ENCODE measurements at places on chromosomes 3 and 15.

GRCh38 chr3:128483657-128484403 lies 9.2 kb downstream of the GATA2 start:
- no peak for DNase-seq

DNA sequence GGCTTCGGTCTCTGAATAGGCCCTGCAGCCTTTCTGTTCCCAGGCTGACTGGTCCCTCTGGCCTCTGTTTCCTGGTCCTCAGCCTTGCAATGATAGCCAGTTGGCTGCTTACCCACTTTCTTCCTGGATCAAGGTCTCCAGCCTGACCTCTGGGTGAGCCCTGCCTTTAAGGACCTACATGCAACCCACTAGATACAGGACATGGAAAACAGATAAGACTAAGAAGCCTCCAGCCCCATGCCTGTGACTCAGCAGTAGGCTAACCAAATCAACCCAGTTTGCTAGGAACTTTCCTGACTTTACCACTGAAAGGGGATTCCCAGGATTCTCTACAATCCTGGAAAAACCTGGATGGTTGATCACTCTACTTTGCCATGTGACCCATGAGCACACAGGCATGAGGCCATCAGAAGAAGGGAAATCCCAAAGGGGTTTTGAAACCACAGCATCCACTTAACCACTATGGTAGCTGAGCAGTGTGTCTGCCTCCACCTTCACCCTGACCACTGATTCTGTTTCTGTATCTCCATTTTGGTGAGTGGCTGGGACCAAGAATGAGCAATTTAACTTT lies 188.1 kb downstream of the CHST2 start:
- no peak for DNase-seq

DNA sequence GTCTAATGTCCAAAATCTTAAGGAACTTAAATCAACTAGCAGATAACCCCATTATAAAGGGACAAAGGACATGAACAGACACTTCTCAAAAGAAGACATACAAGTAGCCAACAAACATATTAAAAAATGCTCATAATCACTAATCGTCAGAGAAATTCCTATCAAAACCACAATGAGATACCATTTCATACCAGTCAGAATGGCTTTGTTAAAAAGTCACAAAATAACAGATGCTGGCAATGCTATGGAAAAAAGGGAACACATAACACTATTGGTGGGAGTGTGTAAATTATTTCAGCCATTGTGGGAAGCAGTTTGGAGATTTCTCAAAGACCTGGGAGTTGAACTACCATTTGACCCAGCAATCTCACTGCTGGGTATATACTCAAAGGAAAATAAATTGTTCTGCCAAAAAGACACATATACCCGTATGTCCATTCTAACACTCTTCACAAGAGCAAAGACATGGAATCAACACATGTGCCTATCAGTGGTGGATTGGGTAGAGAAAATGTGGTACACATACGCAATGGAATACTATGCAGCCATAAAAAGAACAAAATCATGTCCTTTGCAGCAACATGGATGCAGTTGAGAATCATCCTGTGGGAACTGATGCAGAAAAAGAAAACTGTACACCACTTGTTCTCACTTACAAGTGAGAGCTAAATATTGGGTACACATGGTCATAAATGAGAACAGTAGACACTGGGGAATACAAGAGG lies 78.5 kb downstream of the TCF12 start:
- no peak for DNase-seq

- no peak for DNase-seq
Measured at GRCh38 chr3:185233328-185233727, 20.5 kb downstream of the EHHADH start.

GRCh38 chr3:187025254-187025655 lies 94.9 kb downstream of the ST6GAL1 start:
- DNase-seq, result peak; percentile 38

GRCh38 chr3:52289338-52289746 lies 1.7 kb downstream of the GLYCTK start:
- DNase-seq, result no peak

DNA sequence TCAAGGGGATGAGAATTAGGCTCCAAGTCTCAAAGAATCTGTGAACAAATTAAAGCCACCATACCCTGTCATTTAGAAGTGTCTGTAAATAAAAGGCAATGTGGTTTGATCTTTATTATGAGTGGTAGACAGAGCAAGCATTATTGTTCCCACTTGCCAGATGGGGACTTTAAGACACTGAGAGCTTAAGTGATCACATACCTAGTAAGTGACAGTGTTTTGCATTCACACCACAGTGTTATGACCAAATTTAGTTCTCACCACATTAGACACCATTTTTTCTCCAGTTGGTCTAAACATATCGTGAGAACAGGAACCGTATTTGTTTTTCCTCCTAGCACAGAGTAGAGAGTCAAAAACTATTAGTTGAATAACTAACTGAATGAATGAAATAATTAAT lies 13.2 kb upstream of the ZBED2 start:
- no peak for DNase-seq

DNA sequence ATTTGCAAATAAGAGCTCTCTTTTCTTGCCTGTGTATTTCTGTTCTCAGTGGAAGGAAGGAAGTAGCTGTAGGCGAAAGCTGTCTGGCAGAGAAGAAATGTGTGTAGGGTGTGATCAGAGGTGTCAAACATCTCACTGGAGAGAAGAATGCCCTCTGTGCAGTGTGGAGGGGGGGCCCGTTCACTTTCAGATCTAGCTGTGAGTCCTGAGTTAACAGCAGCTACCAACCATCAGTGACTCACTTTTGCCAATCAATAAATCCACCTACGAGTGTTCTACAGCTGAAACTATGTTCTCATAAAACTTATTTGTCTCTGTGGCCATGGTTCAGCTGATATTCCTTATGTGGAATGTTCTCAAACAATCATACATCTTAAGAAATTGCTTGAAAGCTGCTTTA lies 103.7 kb downstream of the FRMD4B start:
- DNase-seq, result no peak

DNA sequence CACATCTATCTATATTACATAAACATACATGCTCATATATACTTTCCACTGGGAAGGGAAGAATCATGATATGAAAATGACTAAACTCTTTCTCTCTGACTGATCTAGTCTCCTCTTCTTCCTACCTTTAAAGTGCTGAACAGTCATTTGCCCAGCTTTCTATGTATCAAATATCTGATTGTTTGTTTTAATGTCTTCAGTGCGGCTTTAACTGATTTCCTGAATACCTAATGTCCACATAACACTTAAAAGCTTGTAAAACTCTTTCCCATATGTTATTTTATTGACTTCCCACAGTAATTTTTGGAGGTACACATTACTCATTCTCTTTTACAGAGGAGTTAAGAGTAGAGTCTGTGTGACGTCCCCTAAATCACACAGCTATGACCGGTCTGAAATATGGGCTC lies 28.2 kb downstream of the CPOX start:
- no peak for DNase-seq

- DNase-seq, result no peak
Measured at GRCh38 chr3:127668906-127669305, 3.8 kb upstream of the ABTB1 start.

DNA sequence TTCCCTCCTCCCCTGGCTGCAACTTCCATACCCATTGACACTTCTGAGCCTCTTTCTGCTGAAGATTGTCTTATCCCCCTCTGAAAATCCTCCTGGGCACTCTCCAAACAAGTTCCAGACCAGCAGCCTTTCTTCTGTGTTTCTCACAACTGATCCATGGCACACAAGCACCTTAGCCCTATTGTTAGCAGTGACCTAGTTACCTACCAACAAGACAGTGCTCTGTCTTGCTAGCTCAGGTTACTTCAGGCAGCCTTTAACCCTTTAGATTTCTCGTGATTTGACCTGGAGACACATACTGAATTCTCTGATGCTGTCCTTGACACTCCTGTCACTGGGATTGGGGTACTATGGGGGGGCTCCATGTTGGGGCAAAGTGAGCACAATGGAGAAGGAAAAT lies 82.1 kb downstream of the GTF2E1 start:
- no peak for DNase-seq

DNA sequence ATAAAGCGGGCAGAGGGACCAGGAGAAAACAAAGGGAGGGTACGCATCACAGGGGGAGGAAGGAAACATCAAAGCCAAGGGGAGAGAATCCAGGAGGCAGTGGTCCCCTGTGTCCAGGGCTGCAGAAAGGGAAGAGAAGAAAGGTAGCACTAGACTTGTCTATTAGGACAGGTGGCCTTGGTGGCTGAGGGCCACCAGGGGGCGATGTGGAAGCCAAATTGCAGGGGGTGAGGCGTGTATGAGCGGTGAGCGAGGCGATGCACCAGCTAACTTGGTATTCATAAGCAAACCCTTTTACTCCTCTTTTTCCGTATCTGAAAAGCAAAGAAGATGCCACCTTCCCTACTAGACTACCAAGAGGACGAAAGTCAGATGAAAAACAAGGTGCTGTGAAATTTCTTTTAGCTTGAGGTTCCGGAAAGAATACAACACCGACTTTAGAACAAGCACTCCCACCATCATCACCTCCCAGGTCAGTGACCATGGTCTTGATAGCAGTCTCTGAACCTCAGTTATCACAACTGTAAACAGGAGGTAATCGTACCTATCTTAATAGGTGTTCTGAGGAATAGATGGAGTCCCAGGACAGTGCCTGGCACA lies 654.4 kb upstream of the ADAMTS9 start:
- no peak for DNase-seq

DNA sequence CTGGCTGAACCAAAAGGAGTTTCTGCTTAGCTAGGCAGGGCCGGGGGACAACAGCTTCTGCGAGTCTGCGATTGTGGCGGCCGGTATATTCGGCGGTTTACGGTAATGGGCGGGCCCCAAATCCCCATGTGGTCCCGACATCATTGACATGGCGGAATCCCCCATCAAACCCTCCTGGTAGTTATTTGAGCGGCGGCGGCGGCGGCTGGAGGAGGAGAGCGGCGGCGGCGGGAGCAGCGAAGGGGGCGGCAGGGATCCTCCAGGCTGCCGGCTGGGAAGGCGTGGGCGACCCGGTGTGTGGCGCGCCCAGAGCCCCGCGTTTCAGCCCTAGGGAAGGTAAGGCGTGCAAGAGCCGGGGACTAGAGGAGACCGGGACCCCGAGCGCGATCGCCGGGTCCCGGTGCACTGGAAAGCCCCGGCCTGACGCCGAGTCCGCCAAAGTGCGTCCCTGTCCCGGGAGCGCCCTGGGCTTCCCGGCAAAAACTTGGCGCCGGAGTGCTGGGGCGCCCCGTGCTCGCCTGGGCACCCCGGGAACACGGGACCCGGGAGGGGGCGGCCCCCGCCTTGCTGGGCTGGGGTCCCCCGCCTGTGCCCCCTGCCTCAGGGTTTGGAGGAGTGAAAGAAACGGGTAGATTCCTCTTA lies at the start of gene FNDC3B:
TSS of gene FNDC3B (plus strand) at position 143 of the 642 bp plus-strand sequence. CDS start 72,902 bp downstream, outside the sequence.
- DNase-seq, result peak; percentile 91

DNA sequence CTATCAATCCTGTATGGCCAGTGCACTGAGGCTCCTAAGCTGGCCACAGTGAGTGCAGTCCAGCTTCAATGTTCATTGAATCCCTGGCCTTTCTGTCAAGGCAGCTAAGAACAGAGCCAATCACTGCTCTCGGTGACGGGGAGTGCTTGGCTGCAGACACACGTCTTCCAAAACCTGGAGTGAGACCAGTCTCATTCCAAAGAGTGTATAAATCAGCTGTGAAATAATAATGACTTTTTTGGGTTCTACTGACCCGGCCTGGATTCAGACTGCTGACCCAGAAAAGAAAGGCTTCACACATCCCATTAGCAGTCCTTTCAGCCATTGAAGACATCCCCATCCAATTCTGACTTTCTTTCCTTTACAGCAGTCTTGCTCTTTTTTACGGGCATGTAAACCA lies 665.5 kb downstream of the GBE1 start:
- DNase-seq, result no peak

DNA sequence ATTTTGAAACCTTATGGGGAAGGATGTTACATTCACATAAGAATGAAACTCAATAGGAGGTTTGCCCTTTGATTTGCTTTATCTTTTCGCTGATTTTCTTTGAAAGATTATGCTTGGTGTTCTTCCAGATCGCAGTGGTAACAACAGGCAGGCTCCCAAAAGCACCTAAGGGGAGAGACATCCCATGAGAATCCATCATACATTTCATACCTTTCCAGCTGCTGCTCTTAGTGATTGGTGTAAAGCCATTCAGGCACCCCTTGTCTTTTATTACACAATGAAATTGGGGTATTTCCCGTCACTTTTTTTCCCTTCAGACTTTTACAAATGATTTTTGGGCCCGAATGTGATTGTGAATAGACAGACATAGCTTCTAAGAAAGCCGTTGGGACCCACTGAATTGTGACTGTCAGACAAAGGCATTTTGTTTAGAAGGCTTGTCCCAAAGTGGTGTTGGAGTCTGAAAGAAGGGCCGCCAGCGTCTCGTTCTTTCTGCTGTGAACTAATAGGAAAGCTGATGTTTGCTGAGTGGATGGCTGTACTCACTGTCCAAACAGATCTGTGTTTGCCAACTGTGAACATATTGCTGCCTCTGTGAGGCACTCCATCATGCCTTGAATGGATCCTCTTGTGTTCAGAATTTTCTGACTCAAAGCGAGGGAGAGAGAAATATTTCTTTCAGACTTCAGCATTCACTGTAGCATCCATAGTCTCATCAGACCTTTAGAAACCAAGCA lies 164.3 kb downstream of the FNDC3B start:
- no peak for DNase-seq

DNA sequence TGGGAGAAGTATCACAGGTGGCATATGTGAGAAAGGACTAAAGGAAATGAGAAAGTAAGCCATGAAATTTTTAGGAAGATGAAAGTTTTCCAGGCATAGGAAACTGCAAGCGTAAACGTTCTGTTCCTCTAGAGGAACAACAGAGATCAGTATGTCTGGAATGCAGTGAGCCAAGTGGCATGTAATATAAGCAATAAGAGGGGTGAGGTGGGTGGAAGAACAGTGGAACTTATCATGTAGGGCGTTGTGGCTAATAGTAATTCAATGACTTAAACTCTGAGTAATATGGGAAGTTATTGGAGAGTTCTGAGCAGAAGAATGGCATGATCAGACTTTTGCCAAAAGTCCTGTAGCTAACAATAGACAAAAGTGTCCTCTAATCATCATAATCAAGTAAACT lies 902.9 kb downstream of the EPHA3 start:
- DNase-seq, result no peak

DNA sequence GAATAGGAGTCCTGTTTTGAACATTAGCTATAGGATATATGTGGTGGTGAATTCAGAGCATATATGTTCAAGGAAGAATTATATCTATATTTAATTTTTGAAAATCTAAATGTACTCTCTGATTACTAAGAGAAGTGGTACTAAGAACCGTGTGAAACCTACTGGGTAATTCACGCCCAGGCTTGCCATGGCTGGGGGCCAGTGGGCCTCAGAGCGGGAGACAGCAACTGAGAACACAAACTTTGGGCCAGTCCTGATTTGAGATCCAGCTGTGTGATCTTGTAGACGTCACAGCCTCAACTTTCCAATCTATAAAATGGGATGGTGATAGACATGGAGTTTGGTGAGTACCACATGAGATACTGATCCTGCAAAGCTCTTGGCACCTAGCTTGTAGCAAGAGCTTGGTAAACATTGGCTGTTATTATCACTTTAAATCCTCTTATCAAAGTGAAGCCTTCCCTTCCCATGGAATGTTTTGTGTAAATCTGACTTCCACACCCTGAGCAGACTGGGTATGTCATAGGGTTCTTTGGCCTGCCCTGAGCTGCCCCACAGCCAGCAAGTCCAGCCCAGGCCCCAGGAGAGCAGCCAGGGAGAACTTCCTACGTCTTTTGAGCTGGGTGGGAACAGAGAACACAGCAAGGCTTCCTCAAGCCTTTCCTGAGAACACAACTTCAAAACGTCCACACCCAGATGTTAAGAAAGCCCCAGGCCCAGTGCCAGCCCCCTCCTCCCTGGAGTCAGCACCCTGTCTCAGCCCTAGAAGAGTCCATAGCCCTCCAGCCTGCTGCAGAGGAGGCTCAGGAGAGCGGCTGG lies 8.2 kb upstream of the PAQR5 start:
- DNase-seq, result no peak

GRCh38 chr3:123365450-123366143 lies 83.3 kb downstream of the ADCY5 start:
- no peak for DNase-seq
